ENCODE measurements at places on chromosomes 5 and 9. TPM values are rescaled to one million over a fixed set of nuclear protein-coding genes. Genes with fewer than 3 reads are reported as not detected.

GMCL2 gene
- total RNA-seq, result not detected

DNA sequence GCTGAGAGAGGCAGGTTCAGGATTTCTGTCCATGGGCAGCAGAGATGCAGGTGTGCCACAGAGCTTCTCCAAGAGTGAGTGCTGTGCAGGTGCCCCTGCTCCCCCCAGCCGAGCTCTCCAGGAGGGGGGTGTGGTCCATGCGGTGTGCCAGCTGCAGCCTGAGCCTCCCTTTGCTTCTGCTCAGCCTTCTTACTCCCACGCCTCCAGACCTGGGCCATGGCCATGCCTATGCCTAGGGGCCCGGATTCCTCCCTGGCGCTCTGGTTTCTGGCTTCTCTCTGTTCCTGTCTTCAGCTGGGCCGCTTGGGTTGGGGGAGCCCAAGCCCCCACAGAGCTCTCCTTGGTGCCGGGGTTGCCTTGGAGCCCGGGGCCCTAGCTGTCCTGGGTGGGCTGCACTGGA lies 133.3 kb downstream of the CACNA1B start:
- no peak for DNase-seq

GRCh38 chr9:75814667-75815066 lies 75.8 kb upstream of the PCSK5 start:
- no peak for DNase-seq

DNA sequence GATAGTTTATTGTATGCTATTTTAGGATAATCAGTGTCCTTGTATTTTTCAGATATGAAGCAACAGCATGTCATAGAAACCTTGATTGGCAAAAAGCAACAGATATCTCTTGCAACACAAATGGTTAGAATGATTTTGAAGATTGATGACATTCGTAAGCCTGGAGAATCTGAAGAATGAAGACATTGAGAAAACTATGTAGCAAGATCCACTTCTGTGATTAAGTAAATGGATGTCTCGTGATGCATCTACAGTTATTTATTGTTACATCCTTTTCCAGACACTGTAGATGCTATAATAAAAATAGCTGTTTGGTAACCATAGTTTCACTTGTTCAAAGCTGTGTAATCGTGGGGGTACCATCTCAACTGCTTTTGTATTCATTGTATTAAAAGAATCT lies 14.5 kb downstream of the CCT5 start:
- no peak for DNase-seq

- DNase-seq, result no peak
Observed at GRCh38 chr9:10146517-10147331, 466.1 kb downstream of the PTPRD start.

ST8SIA4 gene
- 38.5 TPM for total RNA-seq

GRCh38 chr5:144473650-144474049 lies 303.0 kb downstream of the KCTD16 start:
- no peak for DNase-seq

BTNL8 gene
- total RNA-seq, result 0.47 TPM

ZDHHC11 gene
- 34.9 TPM for total RNA-seq

TMEM171 gene
- 0.37 TPM for total RNA-seq

DNM1 gene
- total RNA-seq, result 9.0 TPM

F2RL2 gene
- total RNA-seq, result 0.10 TPM

GRCh38 chr5:127643607-127644006 lies 5.3 kb upstream of the CTXN3 start:
- no peak for DNase-seq

DNA sequence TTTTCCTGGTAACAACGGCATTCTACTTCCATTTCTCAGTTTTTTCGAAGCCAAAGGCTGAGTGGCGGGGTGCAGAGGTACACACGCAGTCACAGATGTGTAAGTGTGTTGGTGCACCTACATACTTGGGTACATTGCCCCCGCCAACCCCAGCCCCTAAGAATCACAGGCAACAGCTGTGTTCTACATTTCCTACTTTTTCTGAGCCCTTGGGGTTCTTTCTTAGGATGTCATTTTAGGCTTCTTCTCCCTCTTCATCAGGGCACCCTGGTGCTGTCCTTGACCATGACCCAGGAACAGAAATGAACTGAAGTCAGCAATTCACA lies 104.8 kb downstream of the PAX5 start:
- DNase-seq, result no peak

AUH gene
- 13.6 TPM for total RNA-seq

GRCh38 chr5:6041977-6042550 lies 336.3 kb downstream of the MED10 start:
- DNase-seq, result no peak

DNA sequence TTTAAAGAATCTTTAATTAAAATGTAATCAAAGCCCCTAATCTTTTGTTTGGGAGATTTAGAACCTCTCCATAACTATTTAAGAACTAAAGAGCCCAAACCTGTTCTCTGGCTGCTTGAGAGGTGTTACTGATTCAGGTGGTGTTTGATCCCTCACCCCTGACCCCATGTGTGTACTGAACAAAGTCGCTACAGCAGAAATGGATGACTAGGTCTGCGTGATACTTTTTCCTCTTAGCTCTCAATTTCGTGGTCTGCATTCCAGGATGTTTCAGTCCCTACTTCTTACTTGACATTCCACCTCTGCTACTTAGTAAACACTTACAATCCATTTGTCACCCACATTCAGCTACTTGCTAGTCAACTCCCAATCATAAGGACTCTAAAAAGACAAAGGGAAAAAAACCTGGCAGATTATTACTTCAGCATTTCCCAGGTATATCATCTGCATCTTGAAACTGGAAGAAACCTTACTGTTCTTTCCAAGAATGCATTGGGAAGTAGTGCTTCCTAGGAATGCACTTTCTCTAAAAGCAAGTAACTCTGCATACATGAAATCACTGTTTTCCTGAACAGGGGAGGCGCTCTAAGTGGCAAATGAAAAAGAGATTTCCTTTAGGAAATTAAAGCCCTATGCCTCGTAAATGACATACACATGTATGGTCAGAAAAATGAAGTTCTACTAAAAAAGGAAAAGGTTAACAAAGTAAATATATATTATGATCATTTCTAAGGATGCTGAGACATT lies 1091.6 kb downstream of the PTPRD start:
- no peak for DNase-seq

- DNase-seq, result no peak
Observed at GRCh38 chr9:131769361-131769760, 29.5 kb upstream of the RAPGEF1 start.

GRCh38 chr9:13735181-13735580 lies 455.7 kb upstream of the MPDZ start:
- DNase-seq, result no peak

FOXD4 gene
- 0.71 TPM for total RNA-seq

DNA sequence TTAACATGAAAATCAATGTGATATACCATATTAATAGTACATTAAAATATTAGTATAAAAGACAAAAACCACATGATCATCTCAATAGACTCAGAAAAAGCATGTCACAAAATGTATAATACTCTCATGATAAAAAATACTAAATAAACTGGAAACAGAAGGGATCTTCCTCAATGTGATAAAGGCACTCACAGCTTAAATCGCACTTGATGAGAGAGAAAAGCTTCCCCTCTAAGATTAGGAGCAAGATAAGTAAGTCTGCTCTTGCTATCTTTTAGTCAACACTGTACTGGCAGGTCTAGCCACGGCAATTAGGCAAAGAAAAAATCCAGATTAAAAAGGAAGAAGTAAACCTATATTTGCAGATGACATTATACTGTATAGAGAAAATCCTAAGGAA lies 21.8 kb upstream of the MSH3 start:
- DNase-seq, result no peak

OCLN gene
- total RNA-seq, result 124 TPM

DNA sequence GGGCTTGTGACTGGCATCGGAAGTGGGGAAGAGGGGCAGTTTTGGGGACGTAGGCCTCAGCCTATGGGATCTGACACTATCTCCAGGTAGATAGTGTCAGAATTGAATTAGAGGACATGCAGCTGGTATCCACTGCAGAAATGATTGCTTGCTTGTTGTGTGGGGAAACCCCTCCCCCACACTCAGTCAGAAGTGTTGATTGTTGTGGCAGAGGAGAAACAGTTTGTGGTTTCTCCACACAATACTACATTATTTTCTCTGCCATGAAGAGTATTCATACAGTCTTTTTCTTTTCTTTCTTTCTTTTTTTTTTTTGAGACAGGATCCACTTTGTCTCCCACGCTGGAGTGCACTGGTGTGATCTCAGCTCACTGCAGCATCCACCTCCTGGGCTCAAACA lies 113.9 kb downstream of the ARRDC3 start:
- no peak for DNase-seq

GPX3 gene
- total RNA-seq, result 424 TPM
